ENCODE measurements at places on chromosomes 5 and 9.
A peak's percentile ranks its signal among the peaks of the same experiment; 100 is the strongest.

DNA sequence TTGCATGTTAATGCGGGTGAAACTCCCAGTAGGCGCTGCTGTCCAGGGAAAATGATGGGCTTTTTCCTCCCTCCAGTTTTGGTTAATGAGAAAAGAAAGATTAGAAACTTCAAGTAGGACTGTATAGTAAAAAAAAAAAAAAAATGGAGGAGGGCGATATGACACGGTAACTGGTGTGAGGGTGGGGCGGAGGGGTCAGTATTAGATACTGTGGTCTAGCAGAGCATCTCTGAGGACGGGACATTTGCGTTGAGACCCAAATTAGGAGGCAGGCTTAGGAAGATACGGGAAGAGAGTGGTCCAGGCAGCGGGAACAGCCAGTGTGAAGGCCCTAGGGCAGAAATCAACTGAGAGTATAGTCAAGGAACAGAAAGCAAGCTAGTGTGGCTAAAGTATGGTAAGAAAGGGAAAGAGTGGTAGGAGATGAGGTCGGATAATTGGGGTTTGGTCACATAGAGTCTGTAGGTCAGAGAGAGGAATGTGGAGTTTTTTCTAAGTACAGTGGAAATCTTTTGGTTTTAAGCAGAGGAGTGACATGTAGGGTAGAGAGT lies 707 bp downstream of the RMND5B start:
- no peak for DNase-seq

DNA sequence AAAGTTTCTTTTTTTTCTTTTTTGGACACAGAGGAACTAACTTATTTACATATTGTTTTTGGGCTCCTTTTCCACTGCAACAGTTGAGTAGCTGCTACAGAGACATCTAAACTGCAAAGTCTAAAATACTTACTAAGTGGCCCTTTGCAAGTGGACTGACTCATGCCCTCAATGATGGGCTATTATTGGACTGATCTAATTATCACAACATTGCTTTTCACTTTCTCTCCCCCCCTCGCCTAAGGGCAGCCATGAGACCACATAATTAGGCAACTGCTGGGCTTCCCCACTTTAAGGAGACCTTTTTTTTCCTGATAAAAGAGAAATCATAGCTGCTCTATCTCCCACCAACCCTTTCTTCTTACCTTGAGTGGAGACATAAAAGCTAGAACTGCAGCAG lies 47.0 kb downstream of the PLK2 start:
- no peak for DNase-seq

- DNase-seq, result no peak
These were observed 1.5 kb upstream of the GPR21 start for GRCh38 chr9:123031963-123032362.

DNA sequence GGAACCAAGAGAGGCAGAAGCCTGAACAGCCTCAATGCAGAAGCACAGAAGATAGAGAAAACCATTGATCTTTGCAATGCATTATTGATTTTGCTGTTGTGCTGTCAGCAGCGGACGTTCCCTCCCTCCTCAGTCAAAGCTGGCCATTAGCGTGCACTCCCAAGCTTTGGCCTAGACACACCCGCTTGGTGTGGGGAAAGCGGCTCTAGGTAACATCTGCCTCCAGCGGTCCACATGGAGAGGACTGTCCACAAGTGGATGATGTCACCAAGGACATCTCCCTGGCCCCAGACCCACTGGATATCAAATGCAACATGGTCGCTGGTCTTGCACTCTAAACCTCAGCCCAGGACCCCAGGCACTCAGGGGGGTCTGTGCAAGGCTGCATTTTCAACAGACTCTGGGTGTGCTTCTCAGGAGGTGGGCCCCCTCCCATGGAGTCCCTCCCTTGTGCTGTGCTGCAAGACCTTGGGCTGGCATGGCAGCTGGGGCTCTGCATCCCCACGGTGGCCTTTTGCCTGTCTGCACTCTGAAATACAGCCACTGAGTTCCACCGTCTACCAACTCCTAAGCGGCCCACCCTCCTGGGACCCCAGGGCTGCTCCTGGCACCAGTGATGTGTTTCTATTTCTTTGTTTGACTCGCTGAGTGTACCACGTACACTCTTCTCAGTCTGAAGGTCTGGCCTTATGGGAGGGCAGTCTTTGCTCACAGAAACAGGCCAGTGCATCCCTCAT lies 1.9 kb downstream of the SEMA4D start:
- peak; percentile 43 for DNase-seq

DNA sequence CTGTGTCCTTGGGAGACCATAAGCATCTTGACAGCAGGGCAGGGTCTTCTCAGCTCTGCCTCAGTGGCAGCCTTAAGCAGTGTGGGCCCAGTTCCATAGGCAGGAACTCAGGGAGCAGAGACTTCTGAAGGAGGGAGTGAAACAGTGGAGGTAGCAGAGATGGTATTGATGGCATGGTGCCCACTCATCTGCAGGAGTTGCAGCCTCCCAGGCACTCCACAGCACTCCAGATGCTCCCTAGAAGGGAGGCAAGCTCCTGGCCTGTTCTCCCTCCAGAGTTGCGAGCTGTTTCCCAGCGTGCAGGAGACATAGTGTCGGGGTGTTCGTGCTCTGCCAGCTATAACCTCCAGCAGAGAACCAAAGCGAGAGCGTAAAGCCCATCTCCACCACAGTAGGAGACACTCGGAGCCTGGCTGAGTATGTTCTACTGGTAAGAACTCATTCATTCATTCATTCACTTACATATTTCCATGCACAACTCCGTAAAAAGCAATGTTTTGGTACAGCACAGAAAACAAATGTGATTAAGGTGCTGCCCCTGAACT lies 31.4 kb upstream of the UNC5A start:
- no peak for DNase-seq

All from NCI-H510A treated with DMSO at 0.1 percent for 48 hours (cell line).